ENCODE measurements at places on chromosomes 2 and 18.

DNA sequence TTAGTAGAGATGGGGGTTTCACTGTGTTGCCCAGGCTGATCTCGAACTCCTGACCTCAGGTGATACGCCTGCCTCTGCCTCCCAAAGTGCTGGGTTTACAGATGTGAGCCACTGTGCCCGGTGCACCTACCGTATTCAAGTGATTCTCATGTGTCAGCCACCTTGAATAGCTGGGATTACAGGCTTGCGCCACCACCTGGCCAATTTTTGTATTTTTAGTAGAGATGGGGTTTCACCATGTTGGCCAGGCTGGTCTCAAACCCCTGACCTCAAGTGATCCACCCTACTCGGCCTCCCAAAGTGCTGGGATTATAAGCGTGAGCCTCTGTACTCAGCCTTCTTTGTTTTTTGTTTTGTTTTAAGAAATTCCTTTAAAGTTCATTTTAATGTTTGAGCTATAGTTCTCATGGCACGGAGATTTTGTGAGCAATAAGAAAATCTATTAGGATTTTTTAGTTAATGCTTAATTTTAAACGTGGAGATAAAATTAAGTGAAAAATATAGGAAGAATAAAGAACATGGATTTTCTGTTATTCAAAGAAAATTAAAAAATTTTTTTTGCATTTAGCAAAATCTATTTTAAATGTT lies 242.6 kb downstream of the PHLPP1 start:
- DNase-seq, result peak; percentile 71

- DNase-seq, result no peak
Measured at GRCh38 chr18:13452388-13452811, 233.8 kb downstream of the LDLRAD4 start.

DNA sequence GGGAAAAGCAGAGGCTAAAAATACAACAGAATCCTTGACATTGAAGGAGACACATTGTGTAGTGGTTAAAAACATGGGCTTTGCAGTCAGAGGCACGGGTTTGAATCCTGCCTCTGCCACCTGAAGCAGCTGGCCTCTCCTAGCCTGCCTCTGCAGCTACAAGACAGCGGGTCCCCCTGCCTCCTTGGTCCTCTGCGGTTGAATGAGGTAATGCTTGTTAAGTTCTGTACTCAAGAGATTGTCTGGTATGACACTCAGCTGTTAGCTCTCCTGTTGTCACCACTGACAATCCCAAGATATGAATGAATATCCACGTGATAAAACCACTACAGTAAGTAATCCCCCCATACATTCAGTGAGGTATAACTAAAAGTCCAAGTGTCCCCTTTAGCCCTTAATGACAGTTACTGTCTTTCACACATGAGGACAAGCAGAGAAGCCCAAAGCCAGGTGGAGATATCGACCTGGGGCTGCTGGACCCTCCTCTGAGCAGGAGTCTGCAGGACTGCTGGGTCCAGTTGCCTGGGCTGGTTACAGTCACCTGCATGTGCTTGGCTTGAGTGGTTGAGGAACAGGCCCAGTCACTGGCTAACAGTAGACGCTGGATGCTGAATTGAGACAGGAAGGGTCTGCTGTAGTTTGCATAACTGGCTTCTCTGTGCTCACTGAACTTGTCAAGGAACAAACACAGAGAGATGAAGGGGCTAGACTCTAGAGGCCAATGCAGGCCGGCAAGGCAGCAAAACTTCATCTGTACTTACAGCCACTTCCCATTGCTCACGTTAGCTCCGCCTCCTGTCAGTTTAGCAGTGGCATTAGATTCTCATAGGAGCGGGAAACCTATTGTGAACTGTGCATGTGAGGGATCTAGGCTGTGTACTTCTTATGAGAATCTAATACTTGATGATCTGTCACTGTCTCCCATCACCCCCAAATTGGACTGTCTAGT lies 85.5 kb downstream of the TGFA start:
- DNase-seq, result peak; percentile 28

GRCh38 chr18:28684746-28685355 lies 507.9 kb upstream of the CDH2 start:
- no peak for DNase-seq

- no peak for DNase-seq
Measured at GRCh38 chr2:236221798-236222197, 42.4 kb downstream of the ASB18 start.

All from activated CD8-positive, alpha-beta memory T cell treated with anti-CD3 and anti-CD28 coated beads for 24 hours (primary cell).